ENCODE measurements at places on chromosomes 3 and 15. TPM values are rescaled to one million over a fixed set of nuclear protein-coding genes. Genes with fewer than 3 reads are reported as not detected.

Gene PLSCR2
- total RNA-seq: not detected

Gene USP3
- total RNA-seq: 26.3 TPM

Gene MKRN3
- 0.28 TPM for total RNA-seq

Gene GOLGA8Q
- 0.21 TPM for total RNA-seq

Gene RTP2
- total RNA-seq: not detected

Gene STRIT1
- not detected for total RNA-seq

Gene C2CD4B
- not detected for total RNA-seq

Gene C3orf85
- not detected for total RNA-seq
